ENCODE measurements at places on chromosomes 7 and 10.

DNA sequence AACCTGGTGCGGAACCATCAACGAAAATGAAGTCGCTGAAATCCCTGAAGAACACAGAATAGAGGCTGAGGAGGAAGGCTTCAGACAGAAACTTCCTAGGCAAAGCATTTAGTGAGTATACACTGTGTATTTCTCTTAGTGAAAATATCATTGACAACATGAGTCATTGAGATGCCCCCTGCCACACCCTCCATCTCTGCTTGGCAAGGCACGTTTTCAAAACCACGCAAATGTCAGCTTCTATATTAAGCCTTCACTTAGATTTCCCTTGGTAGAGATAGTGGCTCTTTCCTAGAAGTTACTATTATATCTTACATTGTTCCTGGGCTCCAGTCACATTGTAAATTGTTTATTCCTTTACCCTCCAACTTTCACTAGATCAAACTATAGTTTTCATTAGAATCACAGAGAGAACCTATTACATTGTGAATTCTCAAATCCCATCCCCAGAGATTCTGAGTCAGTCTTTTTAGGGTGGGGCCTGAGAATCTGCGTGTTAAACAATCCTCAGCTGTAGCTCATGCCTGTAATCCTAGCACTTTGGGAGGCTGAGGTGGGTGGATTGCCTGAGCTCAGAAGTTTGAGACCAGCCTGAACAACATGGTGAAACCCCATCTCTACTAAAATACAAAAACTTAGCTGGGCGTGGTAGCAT is 4.6 kb upstream of the SKAP2 start:
- DNase-seq = no peak

DNA sequence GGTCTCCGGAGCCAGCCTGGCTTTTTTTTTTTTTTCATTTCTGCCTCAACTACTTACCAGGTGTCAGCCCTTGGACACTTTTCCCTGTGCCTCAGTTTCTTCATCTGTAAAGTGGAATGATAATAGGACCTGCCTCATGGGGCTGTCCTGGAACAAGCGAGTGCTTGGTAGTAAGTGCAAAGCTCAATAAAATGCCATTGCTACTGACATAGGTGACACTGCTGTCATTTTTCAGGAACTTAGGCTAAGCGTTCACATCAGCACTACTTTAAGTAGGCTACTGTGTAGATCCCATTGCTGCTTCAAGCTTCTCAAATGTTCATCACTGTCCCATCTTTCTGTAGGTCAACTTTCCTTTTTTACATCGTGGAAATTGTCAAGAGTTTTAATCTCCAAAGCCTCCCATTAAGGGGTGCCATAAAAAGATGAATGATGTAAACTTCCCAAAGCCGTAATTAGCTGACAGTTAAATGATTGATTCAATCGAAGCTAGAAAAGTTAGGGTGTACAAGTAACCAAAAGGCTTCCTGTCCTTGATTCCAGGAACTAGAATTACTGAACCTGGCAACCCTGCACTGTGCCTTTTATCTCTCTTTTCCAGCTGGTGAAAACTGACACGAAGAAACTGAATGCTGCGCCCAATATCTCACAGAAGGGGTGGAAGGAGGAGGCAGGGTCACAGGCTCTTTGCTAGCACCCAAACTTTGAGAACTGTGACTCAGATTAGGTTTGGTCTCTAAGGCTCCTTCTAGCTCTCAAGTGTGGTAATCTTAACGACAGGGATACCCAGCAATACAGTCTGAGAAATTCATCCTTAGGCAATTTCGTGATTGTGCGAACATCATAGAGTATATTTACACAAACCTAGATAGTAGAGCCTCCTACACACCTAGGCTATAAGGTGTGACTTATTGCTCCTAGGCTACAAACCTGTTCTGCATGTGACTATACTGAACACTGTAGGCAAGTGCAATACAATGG is 861 bp upstream of the USP6NL start:
- DNase-seq = no peak

DNA sequence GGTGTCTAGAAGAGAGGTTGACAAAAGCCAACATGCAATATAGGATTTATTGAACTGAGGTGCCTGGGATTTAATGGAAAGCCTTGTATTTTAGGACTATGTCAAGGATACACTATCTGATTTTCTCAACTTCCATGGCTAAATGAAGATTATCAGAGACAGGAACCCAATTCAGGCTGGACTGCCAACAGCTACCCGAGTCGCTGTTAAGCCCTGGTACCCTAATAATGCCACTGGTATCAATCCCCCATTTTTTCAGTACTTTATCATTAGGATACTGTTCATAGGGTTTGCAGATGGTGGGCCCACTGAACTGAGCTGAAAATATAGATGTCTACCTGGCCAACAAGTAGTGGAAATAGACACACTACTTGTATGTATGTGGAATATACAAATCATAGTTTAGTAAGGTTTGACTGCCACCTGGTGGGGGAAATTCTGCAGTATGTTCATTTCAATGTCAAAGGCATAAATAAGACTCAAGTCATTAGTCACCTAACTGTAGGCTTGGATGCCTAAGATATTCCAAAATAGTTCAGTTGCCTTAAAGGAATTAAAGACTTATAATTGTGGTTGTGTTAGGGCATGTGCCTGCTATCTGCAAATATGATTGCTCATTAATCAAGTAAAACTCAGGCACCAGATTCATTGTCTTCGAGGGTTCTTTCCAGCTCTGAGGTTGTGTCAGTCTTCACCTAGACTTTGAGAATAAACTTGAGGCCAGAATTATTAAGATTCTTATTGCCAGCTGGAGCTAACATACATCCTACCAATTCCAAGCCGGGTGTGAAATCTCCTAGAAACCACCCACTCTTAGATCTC is 34.1 kb upstream of the NOBOX start:
- DNase-seq = peak; percentile 64

- no peak for DNase-seq
Measured at GRCh38 chr7:1545417-1546246, 10.4 kb downstream of the TMEM184A start.

GRCh38 chr7:143015084-143015483 is 11.8 kb downstream of the OR9A2 start:
- DNase-seq = no peak

DNA sequence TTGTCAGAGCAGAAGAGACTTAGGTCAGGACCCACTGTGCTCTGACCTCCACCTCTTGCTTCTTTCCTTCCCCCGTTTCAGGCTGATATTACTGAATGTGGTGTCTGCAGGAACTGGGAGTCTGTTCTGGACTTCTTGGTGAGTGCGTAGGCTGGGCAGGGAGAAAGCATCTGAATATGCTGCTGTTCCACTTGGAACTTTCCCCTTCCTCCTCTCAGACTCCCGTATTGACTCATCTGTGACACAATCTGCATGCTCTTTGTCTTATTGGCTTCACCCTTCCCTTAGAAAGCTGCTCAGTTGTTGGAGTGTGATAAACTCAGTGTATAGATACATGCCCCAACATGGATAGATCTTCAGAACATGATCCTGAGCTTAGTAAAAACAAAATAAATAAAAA is 137.6 kb upstream of the HABP2 start:
- no peak for DNase-seq

GRCh38 chr7:140624392-140625191 is 16.0 kb downstream of the DENND2A start:
- peak; percentile 50 for DNase-seq

DNA sequence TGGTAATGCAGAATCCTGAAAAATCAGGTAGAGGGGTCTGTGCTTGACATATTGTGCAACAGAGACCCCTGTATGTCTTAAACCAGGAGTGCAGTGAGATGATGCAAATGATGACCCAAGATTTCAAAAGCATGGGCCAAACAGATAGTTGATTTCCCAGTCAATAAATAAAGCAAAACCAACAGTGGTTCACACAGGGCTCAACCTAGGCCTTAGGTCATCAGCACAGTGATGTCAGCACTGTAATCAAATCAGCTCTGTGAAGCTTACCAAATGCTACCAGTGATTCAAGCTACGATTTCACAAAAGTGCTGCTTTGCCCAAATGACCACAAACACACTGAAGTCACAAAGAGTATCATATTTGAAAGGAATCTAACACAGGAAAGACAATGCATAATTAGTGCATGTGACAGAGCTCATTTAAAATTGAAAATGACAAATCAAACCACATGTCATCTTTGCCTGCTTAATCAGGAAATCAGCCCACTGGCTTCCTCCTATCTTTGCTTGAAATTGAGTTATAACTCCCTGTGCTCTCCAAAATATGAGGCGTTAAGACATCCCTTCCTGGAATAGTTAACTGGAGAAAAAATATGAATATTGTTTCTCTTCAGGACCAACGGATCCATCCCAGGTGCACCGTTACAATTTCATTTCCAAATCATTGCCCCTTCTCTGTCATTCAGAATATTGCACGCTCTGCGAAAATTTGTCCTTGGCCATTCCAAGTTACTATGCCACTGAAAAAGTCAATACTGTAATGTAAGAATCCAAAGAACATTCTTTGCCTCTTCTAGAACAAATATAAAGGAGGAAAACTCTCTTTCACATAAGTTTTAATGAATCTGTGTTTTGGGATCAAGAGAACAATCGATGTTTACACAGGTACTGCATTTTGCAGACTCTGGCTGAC is 41.9 kb upstream of the ASL start:
- DNase-seq = no peak

GRCh38 chr10:97365761-97366351 is 31.3 kb upstream of the FRAT2 start:
- no peak for DNase-seq

- no peak for DNase-seq
Measured at GRCh38 chr7:50509459-50509858, 55.7 kb downstream of the DDC start.

- peak; percentile 45 for DNase-seq
Measured at GRCh38 chr10:114881417-114881816, 56.6 kb upstream of the TRUB1 start.

DNA sequence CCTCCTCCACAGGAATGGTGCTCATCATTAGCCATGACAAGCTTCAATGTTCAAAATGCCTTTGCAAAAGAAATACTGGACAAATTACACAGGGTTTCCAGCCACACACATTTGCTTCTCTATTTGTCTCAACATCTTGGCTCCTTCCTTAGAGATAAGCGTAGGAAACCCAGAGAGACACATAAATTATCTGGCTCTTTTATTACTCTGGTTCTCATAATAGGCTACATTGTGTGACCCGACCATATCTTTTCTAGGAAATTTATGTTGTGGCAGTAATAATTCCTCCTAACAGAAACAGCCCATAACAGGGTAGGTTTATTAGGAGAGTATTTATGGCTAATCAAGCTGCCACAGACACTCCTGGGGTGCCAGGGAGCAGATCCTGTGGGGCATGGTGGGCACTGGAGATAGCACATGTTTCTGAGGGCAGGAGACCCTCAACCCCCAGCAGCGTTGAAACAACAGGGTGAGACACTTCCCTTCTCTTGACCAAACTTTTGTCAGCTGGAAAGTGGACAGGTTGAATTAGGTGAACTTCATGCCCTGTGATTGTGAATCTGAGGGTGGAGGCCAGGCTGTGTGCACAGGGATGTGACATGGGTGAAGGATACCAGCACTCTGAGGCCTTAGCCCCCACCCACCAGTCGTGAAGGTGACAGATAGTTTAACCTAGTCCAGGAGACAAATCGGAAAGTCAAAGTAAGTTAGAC is 295.9 kb upstream of the ZNF32 start:
- no peak for DNase-seq

DNA sequence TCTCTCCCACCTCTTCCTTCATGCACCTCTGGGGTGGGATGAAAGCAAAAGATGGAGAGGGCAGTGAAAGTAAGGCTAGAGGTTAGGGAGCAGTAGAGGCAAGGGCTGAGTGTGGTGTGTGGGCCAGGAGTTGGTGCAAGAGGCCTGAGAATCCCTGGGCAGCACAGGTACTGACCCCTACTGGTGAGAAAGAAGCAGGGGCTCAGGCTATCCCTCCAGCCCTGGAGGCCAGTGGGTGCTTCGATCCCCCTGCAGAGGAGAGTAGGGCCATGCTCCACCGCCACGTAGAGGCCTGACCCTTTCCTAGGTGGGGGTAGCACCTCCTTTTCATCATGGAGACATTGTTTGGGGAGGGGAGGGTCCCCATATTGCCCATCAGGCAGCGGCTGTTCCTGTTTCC is 9.8 kb downstream of the CDHR1 start:
- DNase-seq = no peak

DNA sequence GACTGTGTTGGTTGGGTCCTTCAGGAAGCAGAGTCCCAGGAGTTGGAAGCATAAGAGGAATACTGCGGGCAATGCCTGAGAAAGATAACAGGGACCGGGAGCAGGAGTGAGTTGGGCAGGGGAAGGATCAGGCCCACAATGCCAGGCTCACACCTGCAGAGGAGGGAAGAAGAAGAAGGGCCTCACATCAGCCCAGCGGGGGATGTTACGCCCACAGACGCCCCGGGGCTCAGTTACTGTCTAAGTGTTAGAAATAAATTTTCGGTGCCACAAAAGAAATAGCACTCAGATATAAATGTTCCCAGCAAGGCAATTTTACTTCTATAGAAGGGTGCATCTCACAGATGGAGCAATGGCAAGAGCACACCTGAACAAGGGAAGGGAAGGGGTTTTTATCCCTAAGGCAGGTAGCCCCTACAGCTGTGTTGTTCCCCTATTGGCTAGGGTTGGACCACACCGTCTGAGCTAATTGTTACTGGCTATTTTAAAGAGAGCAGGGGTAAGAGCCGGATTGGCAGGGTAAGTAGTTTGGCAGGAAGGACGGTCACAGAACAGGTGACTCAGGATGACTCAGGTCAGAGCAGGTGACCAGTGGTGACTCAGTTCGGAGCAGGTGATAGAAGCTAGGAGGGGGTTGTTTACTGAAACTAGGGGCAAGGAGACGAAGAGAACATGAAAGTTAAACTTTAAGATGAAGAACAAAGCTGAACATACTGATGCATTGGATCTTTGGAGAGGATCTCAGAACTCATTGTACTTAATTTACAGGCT is at the start of gene NOS3:
NOS3 (plus strand) TSS at position 602 of the 771 bp plus-strand sequence. CDS start 2,787 bp downstream, outside the sequence.
- no peak for DNase-seq

DNA sequence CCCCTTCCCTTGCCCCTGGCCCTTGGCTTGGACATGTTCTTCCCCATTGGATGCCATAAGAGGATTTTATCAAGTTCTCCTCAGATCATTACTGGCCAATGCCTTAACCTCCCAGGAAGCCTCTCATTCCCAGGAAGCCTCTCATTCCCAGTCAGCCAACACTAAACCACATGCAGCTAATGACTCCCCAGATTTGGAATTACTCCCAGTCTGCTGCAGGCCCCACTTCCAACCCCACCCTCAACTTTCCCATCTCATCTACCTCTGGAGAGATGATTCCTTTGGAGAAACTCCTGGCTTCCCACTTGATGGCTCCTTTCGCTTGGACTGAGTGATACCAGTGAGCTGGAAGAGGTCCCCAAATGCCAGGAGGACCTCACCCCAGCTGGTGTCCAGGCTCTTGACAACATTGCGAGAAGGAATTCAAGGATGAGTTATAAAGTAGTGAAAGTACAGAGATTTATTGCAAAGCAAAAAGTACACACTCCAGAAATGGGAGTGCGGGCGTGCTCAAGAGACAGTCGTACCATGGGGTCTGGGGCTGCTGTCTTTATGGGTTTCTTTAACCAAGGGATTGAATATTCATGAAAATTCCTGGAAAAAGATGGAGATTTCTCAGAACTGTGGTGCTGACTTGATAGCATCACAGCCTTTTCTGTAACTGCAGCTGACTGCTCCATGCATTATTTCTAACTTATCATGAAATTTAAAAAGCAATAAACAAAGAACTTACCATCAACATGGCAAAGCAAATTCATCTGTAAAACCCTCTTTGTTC is 117.2 kb upstream of the ADCY1 start:
- peak; percentile 73 for DNase-seq
